NCI-H524 treated with DMSO at 0.1 percent for 48 hours (cell line): ENCODE measurements at places on chromosomes 16 and 17.

- peak; percentile 52 for DNase-seq
Observed at GRCh38 chr17:50114849-50115357, 15.1 kb downstream of the SAMD14 start.

DNA sequence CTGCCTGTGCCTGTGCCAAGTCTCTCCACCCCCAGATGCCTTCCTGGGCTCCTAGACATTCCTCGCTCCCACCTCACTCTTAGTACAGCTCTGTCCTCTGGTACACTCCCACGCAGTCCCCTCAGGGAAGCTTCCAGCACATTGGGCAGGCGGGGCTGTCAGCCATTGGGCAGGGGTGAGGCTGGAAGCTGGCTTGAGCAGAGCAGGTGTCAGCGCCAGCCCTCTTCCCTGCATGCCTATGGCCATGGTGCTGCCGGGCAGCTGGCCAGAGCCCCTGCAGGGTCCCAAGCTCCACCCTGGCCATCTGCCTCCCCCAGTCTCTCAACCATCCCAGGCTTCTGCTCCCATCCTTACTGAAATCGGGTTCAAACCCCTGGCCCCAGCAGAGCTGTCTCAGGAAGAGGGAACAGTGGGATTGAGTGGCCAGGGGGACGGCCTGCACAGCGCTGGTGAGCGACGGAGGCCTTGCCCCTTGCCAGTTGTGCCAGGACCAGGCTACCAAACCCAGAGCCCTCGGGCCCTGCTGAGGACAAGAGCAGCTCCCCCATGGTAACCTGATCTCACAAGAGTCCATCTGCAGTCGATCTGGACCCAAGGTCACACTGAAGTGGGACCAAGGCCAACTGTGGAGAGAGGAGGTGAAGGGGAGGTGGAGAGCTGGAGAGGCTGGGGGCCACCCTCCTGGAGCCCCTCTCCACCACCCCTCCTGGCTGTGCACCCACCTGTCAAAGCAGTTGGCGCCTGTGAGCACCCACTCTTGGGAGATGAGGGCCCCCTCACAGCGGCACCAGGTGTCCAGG lies 2.4 kb upstream of the B9D1 start:
- peak; percentile 74 for DNase-seq

DNA sequence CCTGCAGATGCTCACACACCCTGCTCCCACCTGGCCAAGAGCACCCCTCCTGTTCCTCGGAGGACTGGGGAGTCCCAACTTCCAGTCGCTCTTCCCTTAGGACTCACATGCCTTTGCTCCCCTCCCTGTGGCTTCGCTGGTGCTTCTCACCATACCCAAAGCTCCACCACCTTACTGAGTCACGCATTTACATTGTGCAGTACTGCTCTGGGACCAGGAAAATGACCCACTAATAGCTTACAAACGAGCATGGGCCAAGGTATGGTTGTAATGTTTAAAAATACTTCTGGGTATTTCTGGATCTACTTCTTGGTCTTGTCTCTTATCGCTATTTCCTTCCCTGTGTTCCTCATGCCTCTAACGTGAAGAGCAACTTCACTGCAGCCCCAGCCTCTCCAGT lies 41.0 kb upstream of the CDRT4 start:
- DNase-seq = no peak

- DNase-seq = no peak
Observed at GRCh38 chr17:63041251-63041650, 75.2 kb downstream of the TANC2 start.

DNA sequence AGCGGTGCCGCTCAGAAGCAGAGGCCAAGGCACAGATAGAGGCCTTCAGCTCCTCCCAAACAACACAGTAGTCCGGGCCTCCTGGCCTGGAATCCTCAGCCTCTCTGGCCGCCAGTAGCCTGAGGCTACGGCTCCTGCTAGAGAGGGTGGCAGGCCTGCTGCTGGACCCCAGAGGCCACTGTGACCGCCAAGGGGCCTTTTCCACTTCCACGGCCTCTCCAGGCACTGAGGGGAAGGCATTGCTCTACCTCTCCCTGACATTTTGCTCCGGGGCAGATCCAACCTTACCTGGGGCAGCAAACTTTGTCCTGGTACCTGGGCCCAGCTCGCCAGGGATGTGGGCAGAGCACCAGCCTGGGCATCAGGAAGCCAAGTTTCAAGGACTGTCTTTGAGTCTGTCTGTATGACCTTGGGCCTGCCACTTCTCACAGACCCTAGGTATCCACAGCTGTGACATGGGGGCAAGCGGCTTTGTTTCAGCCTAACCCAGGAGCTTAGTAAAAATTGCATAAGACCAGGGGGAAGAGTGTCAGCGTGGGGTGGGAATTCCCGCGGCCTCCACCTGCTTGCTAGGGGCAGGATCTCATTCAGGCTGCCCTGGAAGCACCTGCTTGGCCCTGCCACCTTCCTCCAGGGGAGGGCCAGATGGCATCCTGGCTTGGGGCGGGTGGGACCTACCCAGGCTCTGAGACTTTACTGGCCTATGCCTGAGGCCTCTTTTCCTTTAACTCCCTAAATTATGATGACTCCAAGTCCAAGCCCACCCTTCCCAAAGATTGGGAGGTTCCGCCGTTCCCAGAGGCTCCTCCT lies 33.2 kb downstream of the ADGRG5 start:
- no peak for DNase-seq

GRCh38 chr17:30600830-30601494 lies 123.8 kb downstream of the GOSR1 start:
- DNase-seq = no peak

- DNase-seq = no peak
Observed at GRCh38 chr16:14409563-14409962, 220.5 kb downstream of the PARN start.

DNA sequence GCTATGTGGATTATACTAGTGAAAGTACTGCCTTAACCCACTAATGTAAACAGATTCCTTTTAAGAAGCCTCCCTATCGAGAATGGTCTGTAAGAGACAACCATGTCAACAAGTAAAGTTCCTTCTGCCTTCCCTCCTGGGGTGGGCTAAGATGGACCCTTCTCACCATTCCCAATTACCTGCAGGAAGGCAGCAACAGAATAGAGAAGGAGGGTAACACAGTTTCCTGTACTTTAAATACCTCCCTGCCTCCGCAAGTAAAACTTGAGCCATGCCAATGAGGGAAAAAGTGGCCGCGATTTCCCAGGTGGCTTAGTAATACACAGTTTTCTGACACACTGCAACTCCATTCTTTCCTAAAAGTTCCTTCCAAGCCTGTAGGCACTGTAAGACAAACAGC lies 45.2 kb downstream of the TOX3 start:
- DNase-seq = no peak

- no peak for DNase-seq
Observed at GRCh38 chr16:78664811-78665772, 565.6 kb downstream of the WWOX start.
